T47D (cell line): ENCODE measurements at places on chromosomes 7 and 10.

DNA sequence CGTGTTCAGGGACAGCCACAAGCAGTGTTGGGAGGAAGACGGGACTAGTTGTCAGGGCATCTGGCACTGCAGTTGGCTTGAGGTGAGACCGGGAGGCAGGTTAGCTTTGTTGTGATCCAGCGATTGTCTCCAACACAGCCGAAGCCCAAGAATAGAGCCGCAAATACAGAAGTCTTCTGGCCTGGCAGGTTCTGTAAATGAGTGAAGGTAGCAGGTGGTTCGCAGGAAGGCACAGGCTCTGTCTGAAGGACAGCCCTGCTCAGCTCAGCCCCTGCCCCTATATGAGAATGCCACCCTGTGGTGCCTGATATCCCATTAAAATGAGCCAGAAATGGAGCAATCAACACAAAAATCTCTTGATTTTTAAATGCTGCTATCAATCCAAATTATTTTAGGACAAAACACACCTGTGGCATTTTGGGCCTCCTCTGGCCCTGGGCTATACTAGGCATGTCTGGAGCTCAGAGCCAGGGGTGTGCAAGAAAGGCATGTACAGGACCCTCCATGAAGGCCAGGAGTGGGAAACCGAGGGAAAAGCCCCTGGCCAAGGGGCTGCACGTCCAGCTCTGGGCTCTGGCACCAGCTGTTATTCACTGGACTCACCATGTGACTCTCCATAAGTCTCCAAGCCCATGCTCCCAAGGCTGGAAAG is 11.2 kb upstream of the C10orf71 start:
- DNase-seq, result no peak

- DNase-seq, result no peak
These were observed 173.6 kb upstream of the CXCL12 start for GRCh38 chr10:44558521-44558920.

DNA sequence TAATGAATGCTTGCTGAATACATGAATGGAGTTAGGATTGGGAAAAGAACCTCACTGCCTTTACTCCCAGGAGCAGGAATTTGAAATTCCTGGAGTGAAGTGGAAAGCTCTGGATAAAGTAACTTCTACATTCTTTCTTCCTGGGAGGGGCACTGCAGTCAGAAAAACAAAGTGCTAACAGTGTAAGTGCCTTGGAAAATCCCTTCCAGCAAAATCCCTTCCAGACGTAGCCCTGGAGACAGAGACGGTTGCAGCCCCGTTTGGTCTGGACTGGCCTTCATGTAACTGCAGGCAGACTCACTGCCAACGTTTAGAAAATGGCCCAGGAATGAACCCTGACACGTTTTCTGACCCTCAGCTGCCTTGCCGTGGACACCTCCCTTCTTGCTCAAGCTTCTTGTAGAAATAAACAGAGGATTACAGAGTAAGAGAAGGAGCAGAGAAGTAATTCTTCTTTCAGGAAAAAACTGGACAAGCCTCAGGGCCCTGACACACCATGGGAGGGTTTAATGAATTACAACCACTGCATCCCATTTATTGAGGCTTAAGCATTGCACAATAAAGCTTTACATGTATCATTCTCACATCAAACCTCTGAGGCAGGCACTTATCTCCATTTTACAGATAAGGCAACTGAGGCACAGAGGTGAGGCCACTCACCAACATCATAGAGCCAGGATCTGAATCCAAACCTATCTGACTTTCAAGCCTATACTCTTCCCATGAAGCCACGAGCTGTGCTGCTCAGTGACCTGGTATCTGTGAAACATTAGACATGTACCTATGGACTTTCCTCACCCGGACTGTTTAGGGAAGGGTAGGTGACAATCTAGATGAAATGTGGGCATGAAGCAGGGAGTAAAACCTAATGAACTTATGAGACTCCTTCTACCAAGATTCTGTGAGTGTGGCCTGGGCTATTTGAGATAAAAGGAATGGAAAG is 7.8 kb downstream of the ITPRIP start:
- no peak for DNase-seq

DNA sequence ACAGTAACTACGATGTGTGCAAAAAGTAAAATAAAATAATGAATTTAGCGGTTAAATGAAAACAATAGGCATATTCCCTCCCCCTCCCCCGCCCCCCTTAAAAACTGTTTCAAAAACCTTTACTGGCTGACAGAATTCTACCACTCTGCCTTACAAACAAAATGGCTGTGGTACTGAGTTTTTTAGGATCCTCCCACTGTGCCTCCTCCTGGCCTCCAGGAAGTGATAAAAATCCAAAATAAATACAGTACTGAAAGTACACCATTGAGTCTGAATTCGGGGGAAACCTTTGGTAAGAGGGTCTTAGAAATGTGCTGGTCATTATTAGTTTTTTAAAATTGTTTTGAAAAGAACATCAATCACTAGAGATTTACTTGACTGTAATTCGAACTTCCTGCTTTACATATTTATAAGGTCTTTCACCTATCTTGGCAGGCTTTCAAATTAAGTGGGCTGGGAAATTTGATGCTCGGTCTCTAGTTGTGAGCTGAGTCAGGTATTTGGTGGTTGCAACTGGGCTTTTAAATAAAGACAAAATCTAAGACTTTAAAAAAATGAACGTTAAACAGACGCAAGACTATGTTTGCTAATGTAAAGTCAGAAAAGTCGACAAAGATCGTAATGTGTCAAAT is 32.5 kb upstream of the EPC1 start:
- peak; percentile 47 for DNase-seq

GRCh38 chr7:79506481-79506880 is 53.0 kb upstream of the MAGI2 start:
- DNase-seq, result no peak

DNA sequence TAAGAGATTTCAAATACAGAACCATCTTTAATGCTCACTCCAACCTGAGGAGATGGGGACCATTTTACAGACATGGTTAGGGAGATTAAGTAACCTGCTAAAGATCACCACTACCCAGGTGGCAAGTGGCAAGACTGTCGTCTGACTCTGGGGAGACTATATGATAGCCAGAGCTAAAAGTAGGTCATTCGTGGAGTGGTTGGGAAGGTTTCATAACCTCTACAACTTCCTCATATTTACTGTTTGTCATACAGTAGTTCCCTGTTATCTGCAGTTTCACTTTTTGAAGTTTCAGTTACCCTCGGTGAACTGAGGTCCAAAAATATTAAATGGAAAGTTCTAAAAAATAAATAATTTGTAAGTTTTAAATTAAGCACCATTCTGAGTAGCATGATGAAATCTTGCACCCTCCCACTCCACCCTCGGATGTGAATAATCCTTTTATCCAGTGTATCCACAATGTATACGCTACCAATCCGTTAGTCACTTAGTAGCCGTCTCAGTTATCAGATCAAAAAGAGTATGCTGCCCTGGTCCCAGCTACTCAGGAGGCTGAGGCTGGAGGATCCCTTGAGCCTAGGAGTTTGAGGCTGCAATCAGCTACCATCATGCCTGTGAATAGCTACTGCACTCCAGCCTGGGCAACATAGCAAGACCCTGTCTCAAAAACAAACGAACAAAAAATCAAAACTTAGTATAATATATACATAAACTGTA is 14.9 kb upstream of the LGI1 start:
- no peak for DNase-seq

GRCh38 chr7:72394016-72394415 is 18.1 kb downstream of the CALN1 start:
- DNase-seq, result no peak

- DNase-seq, result peak; percentile 53
These were observed 34.0 kb upstream of the EBLN1 start for GRCh38 chr10:22251751-22252223.

- DNase-seq, result peak; percentile 59
These were observed 97.7 kb upstream of the EFCAB10 start for GRCh38 chr7:105678811-105679495.

- DNase-seq, result no peak
These were observed 12.8 kb downstream of the BRI3 start for GRCh38 chr7:98294326-98294725.

- DNase-seq, result peak; percentile 11
These were observed 44.9 kb downstream of the BAMBI start for GRCh38 chr10:28722065-28722803.

DNA sequence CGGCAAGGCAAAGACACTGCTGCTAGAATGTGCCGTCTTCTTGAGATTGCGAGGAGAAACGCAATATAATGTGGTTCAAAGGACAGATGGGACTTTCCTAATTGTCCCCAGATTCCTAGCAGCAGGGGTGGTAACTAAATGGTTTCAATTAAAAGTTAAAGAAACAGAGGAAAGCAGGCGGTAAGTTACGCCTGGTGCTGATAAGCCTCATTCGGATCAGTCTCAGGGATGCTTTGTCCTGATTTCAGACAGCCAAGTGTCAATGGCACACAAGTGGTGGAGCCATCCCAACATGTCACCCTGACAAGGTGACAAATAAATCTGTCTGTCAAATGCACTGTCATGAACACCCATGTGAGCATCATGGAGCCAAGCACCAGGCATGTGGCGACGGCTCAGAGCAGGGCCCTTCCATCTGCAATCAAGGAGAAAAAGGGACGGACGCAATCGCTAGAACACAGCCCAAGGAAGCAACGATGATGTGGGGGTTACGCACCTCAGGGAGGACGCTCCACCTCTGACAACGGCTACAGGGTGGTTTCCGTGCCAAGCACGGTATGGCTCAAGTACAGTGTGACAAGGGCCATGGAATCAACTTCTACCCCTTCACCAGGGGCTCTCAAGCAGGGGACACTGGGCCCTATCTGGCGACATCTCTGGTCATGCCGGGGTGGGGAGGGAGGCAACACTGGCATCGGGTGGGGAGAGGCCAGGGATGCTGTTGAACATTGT is 66.2 kb downstream of the CTBP2 start:
- no peak for DNase-seq

DNA sequence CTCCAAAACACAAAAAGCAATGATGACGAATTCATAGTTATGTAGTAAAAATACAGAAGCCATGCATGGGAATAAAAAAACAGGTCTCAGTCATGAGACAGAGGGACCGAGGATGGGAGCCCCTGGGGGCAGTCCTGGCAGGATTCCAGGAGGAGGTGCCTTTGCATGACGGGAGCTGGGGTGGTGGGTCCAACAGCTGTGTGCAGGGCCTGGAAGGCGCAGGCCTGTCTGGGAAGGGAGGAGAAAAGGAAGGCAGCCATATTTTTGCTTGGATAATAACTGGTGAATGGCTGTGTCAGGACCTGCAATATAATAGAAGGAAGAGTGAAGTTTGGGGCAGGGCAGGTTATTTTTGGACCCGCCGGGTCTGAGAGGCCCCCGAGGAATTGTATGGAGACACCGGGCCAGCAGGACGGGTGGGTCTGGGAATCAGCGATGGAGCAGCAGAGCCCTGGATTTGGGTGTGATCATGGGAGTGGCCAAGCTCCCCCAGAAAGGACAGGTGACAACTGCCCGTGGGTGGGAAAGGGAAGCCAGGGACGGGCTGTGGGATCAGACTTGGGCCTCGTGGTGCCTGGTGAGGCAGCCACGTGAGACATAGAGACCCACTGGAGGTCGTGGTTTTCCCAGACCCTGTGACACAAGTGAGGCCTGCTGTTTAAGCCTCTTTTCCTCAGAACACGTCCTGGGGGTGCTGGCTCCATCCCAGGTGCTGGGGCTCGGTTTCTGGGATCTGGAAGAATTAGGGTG is 2.9 kb upstream of the JAKMIP3 start:
- DNase-seq, result no peak

GRCh38 chr7:69177461-69177861 is 420.8 kb upstream of the AUTS2 start:
- DNase-seq, result no peak

GRCh38 chr10:30804478-30805055 is 175.0 kb upstream of the LYZL2 start:
- DNase-seq, result no peak

- DNase-seq, result no peak
These were observed at the start of gene VAX1 for GRCh38 chr10:117137911-117138642. Gene VAX1 (minus strand): TSS chr10:117138270. CDS start chr10:117138056, 214 bp downstream.

GRCh38 chr10:80581469-80581835 is 43.8 kb downstream of the SH2D4B start:
- no peak for DNase-seq

DNA sequence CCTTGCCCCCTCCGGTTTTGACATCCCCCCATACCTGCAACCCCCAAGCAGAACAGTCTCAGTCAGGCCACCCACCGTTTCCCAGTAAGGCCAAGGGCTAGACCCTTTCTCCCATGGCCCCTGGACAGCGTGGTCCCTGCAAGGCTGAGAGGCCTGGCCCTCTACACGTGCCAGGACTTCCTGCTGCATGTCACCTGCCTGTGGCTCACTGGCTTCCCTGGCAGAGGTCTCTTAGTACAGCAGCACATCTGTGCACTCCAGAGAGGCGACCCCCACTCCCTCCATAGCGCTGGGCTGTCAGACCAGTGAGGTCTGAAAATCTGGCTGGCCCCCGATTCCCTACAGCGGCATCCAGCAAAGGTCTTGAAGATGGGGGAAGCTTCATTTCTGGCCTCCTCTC is 26.4 kb upstream of the JAKMIP3 start:
- DNase-seq, result no peak

GRCh38 chr7:32074787-32075585 is 4.8 kb upstream of the PDE1C start:
- DNase-seq, result no peak

DNA sequence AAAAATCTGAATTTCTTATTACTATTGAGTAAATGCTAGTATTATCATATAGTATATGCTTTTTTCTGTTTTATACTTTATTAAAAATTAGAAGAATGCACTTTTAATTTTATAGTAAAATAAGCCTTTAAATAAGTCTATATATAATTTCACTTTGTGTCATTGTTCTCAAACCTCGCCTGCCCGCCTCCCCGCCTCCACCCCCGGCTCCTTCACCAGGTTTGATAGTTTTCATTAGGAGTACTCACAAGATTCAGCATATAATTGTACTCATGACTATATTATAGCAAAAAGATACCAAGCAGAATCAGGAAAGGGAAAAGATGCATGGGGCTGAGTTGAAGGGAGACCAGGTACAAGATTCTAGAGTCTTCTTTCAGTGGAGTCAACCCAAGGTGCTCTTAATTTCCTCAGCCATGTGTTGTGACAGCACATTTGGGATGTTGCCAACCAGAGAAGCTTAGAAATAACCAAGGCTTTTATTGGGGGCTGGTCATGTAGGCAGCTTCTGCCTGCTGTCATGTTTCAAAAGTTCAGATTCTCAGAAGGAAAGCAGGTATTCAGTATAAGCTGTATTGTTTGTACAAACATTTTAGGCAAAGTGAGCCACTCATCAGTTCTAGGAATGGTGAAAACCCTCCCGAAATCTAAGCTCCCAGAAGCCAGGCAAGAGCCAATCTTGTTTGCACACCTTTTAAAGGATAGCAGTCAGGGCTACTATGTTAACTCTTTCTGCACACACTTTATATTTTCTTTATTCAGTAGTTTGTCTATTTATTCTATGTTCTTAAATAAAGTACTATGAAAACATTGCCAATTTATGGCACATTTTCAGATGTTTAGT is 12.3 kb downstream of the NHLRC2 start:
- no peak for DNase-seq

DNA sequence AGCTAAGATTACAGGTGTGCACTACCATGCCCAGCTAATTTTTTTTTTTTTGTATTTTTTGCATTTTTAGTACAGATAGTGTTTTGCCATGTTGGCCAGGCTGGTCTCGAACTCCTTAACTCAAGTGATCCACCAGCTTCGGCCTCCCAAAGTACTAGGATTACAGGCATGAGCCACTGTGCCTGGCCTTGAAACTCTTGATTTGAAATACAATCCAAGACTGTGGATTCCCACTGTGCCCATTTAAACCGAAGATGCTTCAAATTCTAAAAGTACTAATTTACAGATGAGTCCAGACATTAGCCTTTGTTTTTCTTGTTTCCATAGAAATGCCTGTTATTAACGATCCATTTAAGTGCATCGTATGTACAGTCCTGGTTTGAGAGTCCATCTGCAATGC is 130.9 kb downstream of the CACNA2D1 start:
- DNase-seq, result no peak
